GM12878 (cell line): ENCODE measurements at places on chromosomes 6 and 20. TPM values are rescaled to one million over a fixed set of nuclear protein-coding genes. Genes with fewer than 3 reads are reported as not detected.

DNA sequence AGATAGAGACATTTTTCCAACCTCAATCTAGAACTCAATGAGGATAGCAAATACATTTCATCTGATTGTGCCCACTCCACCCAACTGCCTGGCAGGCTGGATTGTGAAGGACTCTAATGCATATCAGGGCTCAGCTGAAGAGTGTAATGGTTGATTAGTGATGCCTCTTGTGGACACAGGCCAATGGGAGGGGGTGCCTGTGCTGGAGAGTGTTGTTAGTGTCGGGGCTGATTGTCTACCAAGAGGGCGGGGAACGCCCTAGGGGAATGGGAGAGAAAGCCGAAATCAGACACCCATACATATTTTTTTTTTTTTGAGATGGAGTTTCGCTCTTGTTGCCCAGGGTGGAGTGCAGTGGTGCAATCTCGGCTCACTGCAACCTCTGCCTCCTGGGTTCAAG lies 103.7 kb upstream of the SALL4 start:
- DNase-seq, result no peak
- H3K36me3 ChIP-seq, result no peaks in the 10 kb centered on the region
- no peak overlapping the region for H3K27ac ChIP-seq
- H3K4me3 ChIP-seq, result no peak overlapping the region
- H3K4me1 ChIP-seq, result no peaks in the 10 kb centered on the region

DNA sequence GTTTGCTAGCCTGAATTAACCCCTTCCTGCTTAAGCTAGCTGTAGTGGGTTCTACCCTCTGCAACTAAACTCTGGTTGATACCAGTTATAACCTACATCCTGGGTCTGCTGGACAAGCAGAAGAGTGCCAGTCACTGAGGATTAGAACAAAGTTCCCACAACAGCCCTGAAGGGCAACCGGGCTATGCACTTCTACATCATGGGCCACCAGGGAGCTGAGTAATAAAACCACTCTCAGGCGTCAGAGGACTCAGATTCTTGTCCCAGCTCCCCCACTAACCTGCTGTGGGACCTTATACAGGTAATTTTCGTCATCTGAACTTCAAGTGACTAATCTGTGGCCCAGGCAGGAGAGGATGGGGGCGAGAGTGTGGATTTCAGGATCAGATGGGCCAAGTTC lies 56.8 kb downstream of the EYA2 start:
- no peaks in the 10 kb centered on the region for H3K4me1 ChIP-seq
- no peak overlapping the region for H3K27ac ChIP-seq

The CTSA gene
- 41.5 and 42.1 TPM in 2 replicates for total RNA-seq

GRCh38 chr6:106539936-106540335 lies 89.4 kb downstream of the RTN4IP1 start:
- no peak overlapping the region for H3K4me3 ChIP-seq
- DNase-seq, result no peak
- H3K27me3 ChIP-seq, result no peaks in the 10 kb centered on the region
- peaks cover 2% of the 10 kb centered on the region; the same call in 1 of the 2 replicates for H3K4me1 ChIP-seq
- no peak overlapping the region for H3K27ac ChIP-seq

The RBM12 gene
- total RNA-seq, result 119 and 126 TPM in 2 replicates

The RAB32 gene
- total RNA-seq, result not detected in 2 replicates

DNA sequence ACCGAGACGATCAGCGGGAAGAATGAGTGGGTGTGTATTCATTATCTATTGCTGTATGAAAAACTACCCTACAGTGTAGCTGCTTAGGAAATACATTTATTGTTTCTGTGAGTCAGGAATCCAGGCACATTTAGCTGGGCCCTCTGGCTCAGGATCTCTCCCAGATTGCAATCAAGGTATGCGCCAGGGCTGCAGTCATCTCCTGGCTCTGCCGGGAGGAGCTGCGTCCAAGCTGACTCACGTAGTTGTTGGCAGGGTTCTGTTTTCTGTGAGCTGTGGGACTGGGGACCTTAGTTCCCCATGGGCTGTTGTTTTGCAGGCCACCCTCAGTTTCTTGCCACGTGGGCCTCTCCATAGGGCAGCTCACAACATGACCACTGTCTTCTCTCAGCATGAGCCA lies 68.2 kb upstream of the FUCA2 start:
- H3K4me3 ChIP-seq, result no peak overlapping the region
- H3K4me1 ChIP-seq, result no peaks in the 10 kb centered on the region
- H3K36me3 ChIP-seq, result no peaks in the 10 kb centered on the region
